ENCODE measurements at places on chromosomes 13 and 19.

DNA sequence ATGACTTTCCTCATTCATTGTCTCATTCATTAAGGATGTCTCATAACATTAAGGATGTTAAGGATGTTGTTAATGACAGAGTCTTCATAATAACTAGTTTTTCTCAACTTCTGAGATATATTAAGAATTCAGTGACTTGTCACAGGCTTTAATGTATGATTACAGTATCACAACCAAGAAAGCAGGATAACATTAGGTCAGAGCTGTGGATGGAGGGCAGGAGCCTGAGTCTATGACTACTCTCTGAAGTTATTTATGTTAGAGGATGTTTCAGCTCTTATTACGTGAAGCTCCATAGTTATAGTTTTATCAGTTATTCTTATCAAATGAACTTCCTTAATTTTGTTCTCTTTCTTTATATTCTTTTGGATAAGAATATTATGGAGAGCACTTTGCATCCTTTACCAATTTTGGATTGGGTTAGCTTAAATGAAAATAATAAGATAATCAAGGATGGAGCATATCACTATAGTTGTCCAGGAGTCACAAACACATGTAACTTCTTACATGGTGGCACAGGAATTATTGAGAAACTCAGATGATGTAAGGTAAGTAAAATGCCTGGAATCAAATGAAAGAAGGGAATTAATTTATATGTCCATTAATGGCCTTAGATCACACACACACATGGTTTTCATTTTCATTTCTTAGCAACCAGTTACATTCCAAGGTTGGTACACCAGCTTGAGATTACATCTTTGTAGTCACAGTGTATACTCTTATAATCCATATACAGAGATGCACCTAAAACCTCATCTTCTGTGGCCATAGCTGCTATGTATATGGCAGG lies 57.0 kb downstream of the SLC10A2 start:
- peak; percentile 81 for DNase-seq

GRCh38 chr19:48443256-48443655 lies 2.5 kb upstream of the GRWD1 start:
- DNase-seq: no peak

- DNase-seq: peak; percentile 75
These were observed 31.2 kb downstream of the TMPRSS9 start for GRCh38 chr19:2391118-2391725.

DNA sequence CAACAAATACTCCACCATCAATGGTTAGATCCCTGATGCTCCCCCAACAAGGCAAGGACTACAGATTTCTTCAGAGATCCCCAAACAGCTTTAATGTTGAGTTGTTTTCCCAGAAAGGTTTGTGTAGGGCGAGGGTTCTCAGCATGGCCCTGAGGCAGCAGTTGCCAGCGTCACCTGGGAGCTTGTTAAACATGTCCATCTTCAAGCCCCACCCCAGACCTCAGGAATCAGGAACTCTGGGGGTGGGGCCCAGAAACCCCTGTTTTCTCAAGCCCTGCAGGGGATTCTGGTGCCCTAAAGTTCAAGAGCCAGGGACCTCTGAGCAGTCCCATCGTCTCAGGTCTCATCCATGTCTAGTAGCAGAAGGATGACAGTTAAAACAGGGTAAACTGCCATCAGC lies 9.6 kb downstream of the EFNB2 start:
- DNase-seq: no peak

DNA sequence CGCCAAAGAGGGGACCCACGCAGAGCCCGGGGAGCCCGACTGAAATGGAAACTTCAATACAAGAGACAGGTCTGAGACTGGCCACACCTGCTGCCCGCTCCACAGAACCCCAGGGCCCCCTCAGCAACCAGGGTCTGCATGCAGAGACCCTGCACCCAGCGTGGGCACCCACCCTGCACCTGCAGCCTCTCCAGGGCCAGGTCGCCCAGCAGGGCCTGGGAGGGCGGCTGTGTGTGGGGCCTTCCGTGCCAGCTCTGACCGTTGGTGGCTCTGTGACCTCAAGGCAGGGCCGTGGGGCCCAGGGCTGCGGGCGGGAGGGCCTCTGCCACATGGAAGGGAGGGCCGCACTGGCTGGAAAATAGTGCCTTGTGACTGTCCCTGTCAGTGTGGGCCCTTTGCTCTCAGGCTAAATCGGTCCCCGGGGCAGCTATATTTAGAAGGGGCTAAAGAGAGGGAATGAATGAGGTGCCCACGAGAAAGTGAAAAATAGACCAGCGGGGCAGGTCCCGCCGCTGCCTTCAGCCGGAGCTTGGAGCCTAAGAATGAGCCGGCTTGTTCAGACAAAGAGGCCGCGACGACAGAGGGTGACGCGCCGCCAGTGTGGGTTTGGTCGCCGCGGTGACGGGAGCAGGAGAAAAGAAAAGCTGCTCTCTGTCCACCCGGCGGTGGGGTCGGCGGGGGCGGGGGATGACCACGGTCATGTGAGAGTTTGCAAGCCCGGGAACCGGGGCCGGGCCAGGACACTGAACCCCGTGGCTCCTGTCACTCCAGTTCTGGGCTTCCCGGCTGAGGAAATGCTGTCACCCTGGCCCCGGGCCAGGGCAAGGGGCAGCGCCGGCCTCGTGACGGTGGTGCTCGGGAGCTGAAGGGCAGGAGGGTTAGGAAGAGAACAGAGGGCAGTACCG lies 70.5 kb downstream of the GADD45B start:
- DNase-seq: no peak

DNA sequence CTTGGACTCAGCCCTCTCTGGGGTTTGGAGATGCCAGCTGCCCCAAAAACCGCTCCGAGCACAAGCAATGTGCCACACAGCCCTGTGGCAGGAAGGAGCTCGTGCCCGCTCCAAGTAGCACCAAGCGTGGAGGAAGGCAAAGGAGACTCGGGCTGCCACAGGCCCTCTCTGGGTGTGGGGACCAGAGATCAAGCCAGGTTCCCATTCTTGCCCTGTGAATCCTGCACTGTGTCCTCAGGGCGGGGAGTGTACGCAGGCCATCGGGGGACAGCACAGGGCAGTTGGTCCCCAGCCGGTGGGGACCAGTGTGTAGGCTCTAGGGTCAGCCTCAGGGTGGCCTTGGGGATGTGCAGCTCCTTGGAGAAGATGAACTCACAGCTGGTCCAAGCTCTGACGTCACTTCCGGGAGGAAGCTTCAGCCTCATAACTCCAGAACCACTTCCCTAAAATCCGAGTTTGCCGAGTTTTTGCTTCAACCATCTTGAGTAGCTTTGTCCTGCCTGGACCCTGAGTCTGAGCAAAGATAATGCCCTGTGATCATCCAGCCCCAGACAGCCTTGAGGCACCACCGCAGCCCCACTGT lies 9.3 kb upstream of the CPAMD8 start:
- DNase-seq: no peak

- no peak for DNase-seq
These were observed 3.0 kb downstream of the KLF12 start for GRCh38 chr13:74131227-74131626.

GRCh38 chr19:10379880-10380312 lies 476 bp downstream of the TYK2 start:
- no peak for DNase-seq

- DNase-seq: no peak
These were observed 1981.0 kb upstream of the PRR20A start for GRCh38 chr13:55159765-55160164.

- DNase-seq: peak; percentile 55
These were observed 386.3 kb downstream of the NDFIP2 start for GRCh38 chr13:79867254-79867653.

GRCh38 chr19:913080-913748 lies at the start of gene R3HDM4:
Gene R3HDM4 (minus strand): TSS chr19:913219. CDS start chr19:913157, 62 bp downstream.
- DNase-seq: peak; percentile 64

DNA sequence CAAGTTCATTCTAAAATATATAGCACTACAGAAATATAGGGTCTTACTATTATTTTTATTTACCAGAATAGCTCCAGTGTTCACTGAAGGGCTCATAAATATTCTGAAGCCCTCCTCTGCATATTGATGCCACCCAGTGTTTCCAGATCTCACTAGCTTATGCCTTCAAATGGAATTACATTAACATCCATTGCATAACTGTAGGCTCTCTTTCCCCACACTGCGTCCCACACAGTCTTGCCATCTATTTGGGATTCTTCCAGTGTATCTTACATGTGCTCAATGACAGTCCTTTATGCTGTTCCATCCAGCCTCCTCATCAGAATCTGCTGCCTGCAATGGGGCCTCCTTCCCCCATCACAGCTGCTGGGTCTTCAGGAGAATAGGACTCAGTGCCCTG lies 137.2 kb downstream of the CYSLTR2 start:
- no peak for DNase-seq

- DNase-seq: peak; percentile 31
These were observed 270.4 kb downstream of the DLEU7 start for GRCh38 chr13:50573066-50573465.

- peak; percentile 29 for DNase-seq
These were observed 24.3 kb downstream of the COLGALT1 start for GRCh38 chr19:17579661-17580244.

GRCh38 chr13:99293178-99293577 lies 14.0 kb downstream of the GPR183 start:
- DNase-seq: no peak

DNA sequence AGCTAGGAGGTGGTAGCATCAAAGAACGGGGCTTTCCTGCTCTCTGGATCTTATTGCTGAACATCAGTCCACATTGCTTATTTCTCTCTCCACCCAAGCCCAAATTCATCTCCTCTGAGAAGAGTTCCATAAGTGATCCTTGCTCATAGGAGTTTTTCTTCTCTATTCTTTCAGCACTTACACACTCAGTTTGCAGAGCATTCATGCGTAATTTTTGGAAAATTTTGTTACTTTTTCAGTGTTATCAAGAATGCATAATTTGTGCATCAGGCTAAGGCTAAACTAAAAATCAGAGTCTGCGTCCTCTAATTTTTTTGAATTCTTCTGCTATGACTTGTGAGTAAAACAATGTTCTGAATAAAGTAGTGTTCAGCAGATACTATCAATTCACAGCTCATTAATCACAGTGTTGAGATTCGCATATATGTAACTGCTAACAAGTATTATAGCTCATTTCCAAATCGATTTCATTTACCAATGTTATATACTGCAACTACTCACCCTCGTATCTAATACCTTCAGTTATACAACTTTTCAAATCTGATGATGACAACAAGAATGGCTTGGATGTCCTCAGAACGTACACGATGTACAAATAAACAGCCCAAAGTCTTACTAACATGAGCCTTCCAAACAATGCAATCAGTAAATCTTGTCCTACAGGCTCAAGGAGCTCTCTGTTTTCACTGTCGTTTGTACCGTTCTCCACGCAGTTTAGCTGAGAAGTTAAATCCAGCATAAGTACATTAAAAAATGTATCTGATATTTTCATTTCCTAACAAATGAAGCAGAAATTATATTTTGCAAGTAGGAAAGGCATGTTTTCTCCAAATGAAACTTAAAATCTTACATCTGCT lies 36.4 kb upstream of the STARD13 start:
- no peak for DNase-seq

DNA sequence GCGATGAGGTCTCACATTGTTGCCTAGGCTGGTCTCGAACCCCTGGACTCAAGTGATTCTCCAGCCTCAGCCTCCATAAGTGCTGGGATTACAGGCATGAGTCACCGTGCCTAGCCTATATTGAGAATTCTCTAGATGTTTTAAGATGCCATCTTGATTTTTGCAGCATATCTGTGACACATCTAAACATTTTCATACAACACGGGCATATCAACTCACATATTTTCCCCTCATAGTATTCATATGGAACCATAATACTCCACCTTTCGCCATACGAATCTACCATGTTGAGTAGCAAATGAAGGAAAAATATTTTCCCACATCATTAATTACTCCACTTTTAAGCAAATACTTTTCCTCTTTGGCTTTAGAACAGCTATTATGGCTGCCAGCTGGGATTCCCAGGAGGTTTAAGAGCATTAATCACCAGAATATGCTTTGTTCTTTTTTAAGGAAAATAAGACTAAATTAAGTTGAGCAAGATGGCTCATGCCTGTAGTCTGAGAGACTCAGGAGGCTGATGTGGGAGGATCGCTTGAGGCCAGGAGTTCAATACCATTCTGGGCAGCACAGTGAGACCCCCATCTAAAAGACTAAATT lies 56.9 kb upstream of the GTF2F2 start:
- DNase-seq: peak; percentile 74

Data from fibroblast of skin of right quadriceps (primary cell).